ENCODE measurements at places on chromosomes 7 and 10.

DNA sequence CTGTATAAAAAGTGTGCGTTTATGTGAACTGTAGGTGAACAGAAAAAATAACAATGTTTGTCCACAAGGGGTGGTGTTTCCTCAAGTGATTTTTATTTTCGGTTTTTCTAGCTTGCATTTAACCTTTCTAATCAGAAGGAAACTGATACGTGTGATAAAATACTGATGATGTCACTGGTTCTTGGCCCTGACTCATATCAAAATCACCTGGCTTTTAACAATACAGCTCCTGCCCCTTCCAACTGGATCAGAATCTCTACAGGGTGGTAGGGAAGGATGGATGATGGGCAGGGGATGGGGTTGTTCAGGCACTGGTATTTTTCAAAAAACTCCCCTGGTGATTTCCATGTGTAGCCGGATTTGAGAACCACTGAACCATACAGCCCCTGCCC, 10.9 kb downstream of the NPFFR1 start:
- DNase-seq, result no peak

GRCh38 chr10:23158370-23158769, 33.7 kb upstream of the PTF1A start:
- peak; percentile 6 for DNase-seq

DNA sequence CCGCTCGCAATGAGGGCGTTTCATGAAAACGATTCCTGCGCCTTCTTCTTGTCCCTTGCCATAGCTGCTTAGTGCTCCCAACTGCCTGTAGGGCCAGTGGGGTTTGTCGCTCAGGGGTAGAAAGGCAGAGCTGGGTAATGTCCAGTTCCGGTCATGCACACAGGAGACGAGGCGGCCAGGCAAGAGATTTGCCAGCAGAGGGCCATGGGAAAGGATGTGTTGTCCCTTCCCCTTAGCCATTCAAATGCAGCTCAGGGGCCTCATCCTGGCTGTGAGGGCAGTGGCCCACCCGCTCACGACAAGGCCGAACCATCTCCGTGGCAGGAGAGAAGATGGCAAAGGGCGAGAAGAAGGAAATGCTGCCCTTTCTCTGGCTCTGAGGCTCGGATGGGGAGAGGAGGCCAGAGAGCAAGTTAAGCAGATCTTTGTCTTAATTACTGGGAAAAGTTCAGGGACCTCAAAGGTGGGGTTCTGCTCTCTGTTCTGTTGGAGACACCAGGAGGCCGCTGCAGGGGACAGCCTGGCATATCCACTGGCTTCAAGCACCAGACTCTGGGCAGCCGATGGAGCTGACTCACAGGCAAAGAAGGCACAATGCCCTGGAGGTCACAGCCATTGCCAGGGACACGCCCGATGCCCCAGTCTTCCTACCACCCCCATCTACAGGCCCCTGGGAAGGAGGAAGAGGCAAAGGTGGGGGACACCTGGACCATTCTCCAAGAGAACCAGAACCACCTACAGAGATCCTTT, 534.8 kb upstream of the MGMT start:
- no peak for DNase-seq

- no peak for DNase-seq
Observed at GRCh38 chr7:69615685-69616084, 17.4 kb downstream of the AUTS2 start.

DNA sequence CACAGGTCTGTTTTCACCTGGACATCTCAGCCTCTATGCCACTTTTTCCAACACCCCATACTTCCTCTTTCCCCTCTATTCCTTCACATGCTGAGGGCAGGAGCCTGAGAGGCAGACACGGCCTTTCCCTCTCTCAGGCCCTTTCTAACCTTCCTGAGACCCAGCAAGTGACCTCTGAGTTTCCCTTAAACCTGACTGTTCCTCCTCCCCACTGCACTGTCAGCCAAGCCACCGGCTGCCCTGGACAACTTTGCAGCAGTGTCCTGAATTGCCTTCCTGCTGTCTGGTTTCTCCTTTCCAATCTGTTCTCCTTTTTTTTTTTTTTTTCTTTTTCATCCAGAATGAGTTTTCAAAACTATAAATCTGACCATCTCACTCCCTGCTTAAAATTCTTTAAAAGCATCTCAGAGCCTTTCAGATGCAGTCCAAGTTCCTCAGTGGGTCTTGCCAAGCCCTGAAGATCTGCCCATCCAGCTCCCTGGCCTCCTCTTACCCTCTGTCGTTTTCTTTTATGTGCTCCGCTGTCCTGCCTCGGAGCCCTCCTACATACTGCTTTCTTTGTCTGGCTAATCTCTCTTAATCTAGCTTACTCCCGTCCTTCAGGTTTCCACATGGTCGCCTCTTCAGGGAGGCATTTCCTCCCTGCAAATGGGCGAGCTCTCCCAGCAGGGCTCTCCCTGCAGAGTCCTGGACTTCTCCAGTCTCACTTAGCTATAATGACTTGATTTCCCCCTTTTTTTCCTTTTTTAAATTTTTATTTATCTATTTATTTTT, 30.5 kb downstream of the SLC13A4 start:
- DNase-seq, result no peak

All from NCI-H1417 treated with DMSO at 0.1 percent for 48 hours (cell line).